ENCODE measurements at places on chromosomes 3 and 15.

DNA sequence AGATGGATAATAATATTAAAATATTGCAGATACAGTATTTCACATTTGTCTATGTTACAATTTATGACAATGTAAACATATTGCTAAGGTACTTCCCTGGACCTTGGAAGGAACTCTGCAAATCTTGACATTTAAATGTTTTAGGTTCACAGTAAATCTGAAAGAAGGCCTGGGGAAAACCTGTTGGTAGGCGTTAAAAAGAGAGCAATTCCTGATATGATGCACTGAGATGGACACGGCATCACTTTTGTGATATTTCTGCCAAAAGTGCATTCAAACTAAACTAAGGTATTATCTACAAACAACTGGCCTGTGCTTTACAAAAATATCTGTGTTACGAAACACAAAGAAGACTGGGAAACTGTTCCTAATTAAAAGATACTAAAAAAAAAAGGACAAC, 6.1 kb upstream of the TP63 start:
- no peaks in the 10 kb centered on the region for H3K36me3 ChIP-seq
- peaks cover 3% of the 10 kb centered on the region for H3K4me1 ChIP-seq
- no peaks in the 10 kb centered on the region for H3K27me3 ChIP-seq
- H3K4me3 ChIP-seq, result no peak overlapping the region

GRCh38 chr3:67048067-67048714, 50.1 kb downstream of the KBTBD8 start:
- no peak for DNase-seq
- H3K4me1 ChIP-seq, result peaks cover 52% of the 10 kb centered on the region
- peaks cover 6% of the 10 kb centered on the region for H3K36me3 ChIP-seq
- H3K27ac ChIP-seq, result peak overlapping the region; percentile 93
- H3K4me3 ChIP-seq, result peak overlapping the region; percentile 75

DNA sequence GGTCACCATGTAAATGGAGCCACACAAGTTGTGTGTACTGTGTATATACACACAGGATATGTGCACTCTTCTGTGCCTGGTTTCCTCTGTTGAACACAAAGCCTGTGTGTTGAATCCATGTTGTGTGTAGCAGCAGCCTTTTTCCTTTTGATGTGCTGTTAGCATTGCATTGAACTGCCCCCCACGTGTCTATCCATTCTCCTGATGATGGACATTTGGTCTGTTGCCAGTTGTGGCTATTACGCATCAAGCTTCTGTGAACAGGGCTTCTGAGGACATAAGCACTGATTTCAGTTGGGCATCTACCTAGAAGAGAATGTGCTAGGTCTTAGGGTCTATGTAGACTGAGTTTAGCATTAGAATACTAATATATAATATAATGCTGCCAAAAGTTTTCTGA, 77.4 kb downstream of the LSM3 start:
- H3K4me1 ChIP-seq, result no peaks in the 10 kb centered on the region
- no peak overlapping the region for H3K27ac ChIP-seq
- no peak for DNase-seq
- H3K36me3 ChIP-seq, result no peaks in the 10 kb centered on the region

DNA sequence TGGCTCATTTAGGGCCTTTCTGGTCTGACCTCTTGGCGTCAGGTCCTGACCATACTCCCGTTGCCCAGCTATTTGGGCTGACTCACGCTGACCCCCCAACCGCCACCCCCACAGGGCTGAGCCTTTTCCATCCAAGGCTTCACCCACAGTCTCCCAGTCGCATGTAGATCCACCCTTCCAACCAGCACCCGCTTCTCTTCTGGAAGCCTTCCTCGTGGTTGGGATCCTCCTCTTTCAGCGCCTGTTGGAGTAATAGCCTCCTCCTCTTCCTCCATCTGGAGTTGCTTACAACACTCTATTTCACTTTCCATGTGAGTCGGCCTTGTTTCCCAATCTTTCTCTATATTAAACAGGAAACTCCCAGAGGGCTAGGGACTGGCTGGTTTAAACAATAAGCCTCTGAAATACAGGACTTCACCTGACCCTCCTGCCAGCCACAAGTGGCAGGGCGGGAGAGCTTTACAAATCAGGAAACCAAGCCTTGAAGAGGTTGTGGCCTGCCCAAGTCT, 2.1 kb upstream of the ALAS1 start:
- H3K4me3 ChIP-seq, result no peak overlapping the region
- peaks cover 24% of the 10 kb centered on the region for H3K4me1 ChIP-seq
- H3K36me3 ChIP-seq, result peaks cover 17% of the 10 kb centered on the region
- DNase-seq, result no peak

- H3K27me3 ChIP-seq, result no peaks in the 10 kb centered on the region
- no peaks in the 10 kb centered on the region for H3K36me3 ChIP-seq
- no peak overlapping the region for H3K27ac ChIP-seq
- no peak for DNase-seq
- no peaks in the 10 kb centered on the region for H3K4me1 ChIP-seq
- H3K4me3 ChIP-seq, result no peak overlapping the region
Observed at GRCh38 chr3:171427771-171428320, 32.4 kb downstream of the TNIK start.

GRCh38 chr15:74831813-74832495, 5.5 kb downstream of the CPLX3 start:
- DNase-seq, result no peak
- H3K27ac ChIP-seq, result no peak overlapping the region
- H3K4me1 ChIP-seq, result peaks cover 11% of the 10 kb centered on the region
- H3K27me3 ChIP-seq, result peaks cover 16% of the 10 kb centered on the region

GRCh38 chr3:14852717-14853116, 34.0 kb downstream of the FGD5 start:
- H3K27me3 ChIP-seq, result peaks cover 36% of the 10 kb centered on the region
- no peak for DNase-seq
- H3K4me3 ChIP-seq, result no peak overlapping the region

- H3K27ac ChIP-seq, result peak overlapping the region; percentile 8
- no peak overlapping the region for H3K4me3 ChIP-seq
- H3K27me3 ChIP-seq, result peaks cover 3% of the 10 kb centered on the region
- H3K36me3 ChIP-seq, result no peaks in the 10 kb centered on the region
- H3K4me1 ChIP-seq, result peaks cover 33% of the 10 kb centered on the region
- no peak for DNase-seq
Observed at GRCh38 chr15:59434481-59434880, 3.5 kb upstream of the FAM81A start.

GRCh38 chr3:114400371-114400770, 106.5 kb downstream of the TIGIT start:
- H3K27ac ChIP-seq, result no peak overlapping the region
- H3K36me3 ChIP-seq, result peaks cover 10% of the 10 kb centered on the region
- no peak overlapping the region for H3K4me3 ChIP-seq
- no peaks in the 10 kb centered on the region for H3K27me3 ChIP-seq
- DNase-seq, result no peak

DNA sequence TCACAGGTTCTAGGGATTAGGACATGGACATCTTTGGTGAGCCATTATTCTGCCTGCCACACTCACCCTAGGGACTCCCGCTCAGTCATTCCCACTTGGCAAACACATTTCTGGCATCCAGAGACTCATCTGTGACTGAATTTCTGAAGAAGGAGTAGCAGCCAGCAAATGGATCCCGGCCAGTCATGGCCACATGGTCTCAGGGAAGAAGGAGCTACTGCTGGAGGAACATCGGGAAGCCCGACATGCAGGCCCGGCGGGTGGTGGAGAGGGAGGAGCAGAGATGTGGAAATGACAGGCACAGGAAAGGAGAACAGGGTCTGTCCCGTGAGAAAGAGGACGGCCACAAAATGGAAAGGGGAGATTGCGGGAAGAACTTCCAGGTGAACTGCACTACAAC, 65.4 kb downstream of the SEMA5B start:
- H3K4me3 ChIP-seq, result no peak overlapping the region
- H3K27ac ChIP-seq, result no peak overlapping the region

GRCh38 chr3:134315286-134316106, 58.8 kb downstream of the AMOTL2 start:
- DNase-seq, result no peak
- no peak overlapping the region for H3K27ac ChIP-seq
- peaks cover 2% of the 10 kb centered on the region for H3K4me1 ChIP-seq
- no peaks in the 10 kb centered on the region for H3K36me3 ChIP-seq
- no peak overlapping the region for H3K4me3 ChIP-seq
- peaks cover 30% of the 10 kb centered on the region for H3K27me3 ChIP-seq

GRCh38 chr3:145678401-145678800, 482.6 kb downstream of the PLOD2 start:
- H3K4me3 ChIP-seq, result no peak overlapping the region
- no peaks in the 10 kb centered on the region for H3K36me3 ChIP-seq
- H3K27me3 ChIP-seq, result no peaks in the 10 kb centered on the region
- DNase-seq, result no peak
- no peaks in the 10 kb centered on the region for H3K4me1 ChIP-seq

DNA sequence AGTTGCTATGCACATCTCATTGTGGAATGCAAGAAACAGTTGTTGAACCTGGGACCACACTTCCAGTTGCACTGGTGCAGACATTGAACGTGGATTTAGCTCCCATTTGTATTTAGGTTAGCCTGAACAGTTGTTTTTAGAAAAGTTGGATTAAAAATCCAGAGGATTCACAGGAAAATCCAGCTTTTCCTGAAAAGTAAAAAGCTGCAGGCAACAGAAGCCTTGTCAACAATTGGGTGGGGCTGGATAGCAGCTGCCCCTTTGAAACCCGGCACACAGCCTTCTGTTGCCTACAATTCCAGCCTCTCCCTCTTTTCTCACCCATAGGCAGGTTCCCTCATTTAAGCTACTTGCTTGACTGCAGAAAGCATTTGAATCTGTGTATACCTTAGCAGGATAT, 165.3 kb upstream of the TBL1XR1 start:
- H3K4me1 ChIP-seq, result peaks cover 49% of the 10 kb centered on the region
- DNase-seq, result no peak
- no peaks in the 10 kb centered on the region for H3K27me3 ChIP-seq

DNA sequence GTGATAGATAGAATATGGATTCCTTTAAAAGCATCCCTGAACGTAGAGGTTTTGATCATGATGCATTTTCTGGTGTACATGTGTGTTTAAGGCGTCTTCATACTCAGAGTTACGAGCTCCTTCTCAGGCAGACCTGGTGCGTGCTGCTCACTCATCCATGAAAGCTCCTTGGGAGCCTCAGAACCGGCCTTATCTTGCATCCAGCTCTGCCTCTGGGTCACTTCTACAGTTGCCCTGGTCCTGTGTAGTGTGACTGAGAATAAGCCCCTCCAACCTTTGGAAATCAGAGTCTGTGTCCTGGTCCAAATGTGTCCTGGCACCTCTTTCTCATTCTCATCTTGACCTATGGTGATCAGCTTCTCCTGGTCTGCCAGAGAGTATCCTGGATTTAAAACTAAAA, 17.3 kb upstream of the RARRES1 start:
- H3K4me1 ChIP-seq, result peaks cover 9% of the 10 kb centered on the region
- no peaks in the 10 kb centered on the region for H3K36me3 ChIP-seq
- DNase-seq, result no peak
- no peak overlapping the region for H3K27ac ChIP-seq

GRCh38 chr3:11382146-11382745, 110.0 kb downstream of the ATG7 start:
- no peaks in the 10 kb centered on the region for H3K27me3 ChIP-seq
- DNase-seq, result no peak
- H3K4me1 ChIP-seq, result no peaks in the 10 kb centered on the region
- no peak overlapping the region for H3K4me3 ChIP-seq
- H3K36me3 ChIP-seq, result peaks cover 36% of the 10 kb centered on the region

- no peaks in the 10 kb centered on the region for H3K27me3 ChIP-seq
- H3K4me3 ChIP-seq, result no peak overlapping the region
- H3K27ac ChIP-seq, result no peak overlapping the region
- no peaks in the 10 kb centered on the region for H3K36me3 ChIP-seq
- peaks cover 4% of the 10 kb centered on the region for H3K4me1 ChIP-seq
Observed at GRCh38 chr15:73328981-73329380, 39.8 kb downstream of the HCN4 start.

GRCh38 chr3:138066383-138066782, 49.0 kb downstream of the DZIP1L start:
- H3K4me3 ChIP-seq, result no peak overlapping the region
- peaks cover 18% of the 10 kb centered on the region for H3K27me3 ChIP-seq
- DNase-seq, result no peak
- no peaks in the 10 kb centered on the region for H3K4me1 ChIP-seq

DNA sequence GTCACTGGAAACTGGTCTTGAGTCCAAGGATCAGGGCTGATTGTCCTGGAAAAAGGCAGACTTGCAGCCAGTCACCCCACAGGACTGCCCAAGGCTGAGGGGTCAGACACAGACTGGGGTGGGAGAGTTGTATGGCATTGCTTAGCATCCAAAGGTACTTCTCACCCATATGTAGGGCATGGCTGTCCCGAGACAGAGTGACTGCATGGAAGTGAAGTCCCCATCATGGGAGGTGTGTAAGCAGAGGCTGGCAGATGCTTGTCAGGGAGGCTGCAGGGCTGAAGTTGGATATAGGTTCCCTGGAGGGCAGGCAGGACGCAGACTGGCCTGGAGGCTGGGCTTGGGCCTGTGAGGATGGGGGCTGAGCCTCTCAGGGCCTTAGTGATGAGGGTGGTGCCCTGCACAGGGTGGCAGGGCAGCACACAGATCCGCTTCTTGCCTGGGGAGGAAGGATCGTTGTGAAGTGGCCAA, 31.1 kb downstream of the PSTPIP1 start:
- no peak overlapping the region for H3K4me3 ChIP-seq
- H3K36me3 ChIP-seq, result peaks cover 28% of the 10 kb centered on the region
- peaks cover 23% of the 10 kb centered on the region for H3K4me1 ChIP-seq
- H3K27me3 ChIP-seq, result no peaks in the 10 kb centered on the region
- no peak overlapping the region for H3K27ac ChIP-seq
- DNase-seq, result peak; percentile 1

DNA sequence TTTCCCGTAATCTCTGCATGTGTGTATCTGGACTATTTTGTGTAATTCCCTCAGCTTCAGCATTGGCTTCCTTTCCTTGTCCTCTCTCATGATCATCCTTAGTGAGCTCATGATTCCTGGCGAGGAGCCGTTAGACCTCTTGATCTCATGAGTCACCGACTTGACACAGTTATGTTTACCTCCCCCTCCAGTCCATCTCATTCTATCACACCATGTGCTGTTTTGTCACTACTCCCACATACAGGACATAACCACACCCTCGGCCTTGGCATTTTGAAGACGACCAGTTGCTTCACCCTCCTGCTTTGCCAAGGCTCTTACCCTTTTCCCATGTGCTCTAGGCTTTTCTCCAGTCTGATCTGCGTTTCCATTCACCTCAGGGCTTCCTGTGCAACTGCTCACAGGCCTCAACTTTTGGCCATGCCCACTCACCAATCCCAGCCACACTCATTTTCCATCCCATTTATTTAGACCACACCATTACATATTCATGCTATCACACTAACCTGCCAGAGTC, 41.5 kb downstream of the CP start:
- peaks cover 25% of the 10 kb centered on the region for H3K36me3 ChIP-seq
- H3K4me1 ChIP-seq, result no peaks in the 10 kb centered on the region
- no peak for DNase-seq
- H3K27me3 ChIP-seq, result no peaks in the 10 kb centered on the region
- H3K4me3 ChIP-seq, result no peak overlapping the region

- peaks cover 42% of the 10 kb centered on the region for H3K36me3 ChIP-seq
- no peaks in the 10 kb centered on the region for H3K27me3 ChIP-seq
- H3K4me1 ChIP-seq, result peaks cover 15% of the 10 kb centered on the region
Observed at GRCh38 chr3:17623464-17623863, 119.0 kb downstream of the TBC1D5 start.

GRCh38 chr15:33636958-33637357, 326.2 kb downstream of the RYR3 start:
- DNase-seq, result no peak
- H3K4me1 ChIP-seq, result peaks cover 14% of the 10 kb centered on the region
- peaks cover 2% of the 10 kb centered on the region for H3K27me3 ChIP-seq
- H3K36me3 ChIP-seq, result no peaks in the 10 kb centered on the region
- H3K4me3 ChIP-seq, result no peak overlapping the region

GRCh38 chr3:151166161-151166560, 36.9 kb downstream of the GPR171 start:
- no peak for DNase-seq
- H3K36me3 ChIP-seq, result no peaks in the 10 kb centered on the region
- H3K4me1 ChIP-seq, result peaks cover 30% of the 10 kb centered on the region
